ENCODE measurements at places on chromosomes 11 and 22.

- DNase-seq = no peak
Measured at GRCh38 chr11:16456366-16456765, 100.0 kb upstream of the SOX6 start.

DNA sequence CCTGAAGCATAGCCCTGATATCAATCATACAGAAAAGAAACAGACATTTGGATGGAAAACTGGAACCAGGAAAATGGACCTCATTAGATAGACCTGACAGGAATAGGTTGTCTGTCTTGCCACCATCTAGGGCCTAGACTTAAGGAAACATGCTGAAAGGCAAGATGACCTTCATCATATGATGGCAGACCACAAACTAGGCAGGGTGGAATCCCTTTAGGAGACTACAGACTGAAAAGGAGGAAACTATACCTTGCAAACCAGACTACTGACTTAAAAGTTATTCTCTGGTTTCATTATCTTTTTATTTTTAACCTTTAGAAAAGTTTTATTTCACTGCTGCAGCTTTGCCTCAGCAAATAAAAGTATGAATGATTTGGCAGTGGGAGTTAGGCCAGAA is 20.3 kb downstream of the SBF2 start:
- DNase-seq = no peak

- DNase-seq = no peak
Measured at GRCh38 chr22:24289114-24289513, 18.5 kb downstream of the SPECC1L start.

DNA sequence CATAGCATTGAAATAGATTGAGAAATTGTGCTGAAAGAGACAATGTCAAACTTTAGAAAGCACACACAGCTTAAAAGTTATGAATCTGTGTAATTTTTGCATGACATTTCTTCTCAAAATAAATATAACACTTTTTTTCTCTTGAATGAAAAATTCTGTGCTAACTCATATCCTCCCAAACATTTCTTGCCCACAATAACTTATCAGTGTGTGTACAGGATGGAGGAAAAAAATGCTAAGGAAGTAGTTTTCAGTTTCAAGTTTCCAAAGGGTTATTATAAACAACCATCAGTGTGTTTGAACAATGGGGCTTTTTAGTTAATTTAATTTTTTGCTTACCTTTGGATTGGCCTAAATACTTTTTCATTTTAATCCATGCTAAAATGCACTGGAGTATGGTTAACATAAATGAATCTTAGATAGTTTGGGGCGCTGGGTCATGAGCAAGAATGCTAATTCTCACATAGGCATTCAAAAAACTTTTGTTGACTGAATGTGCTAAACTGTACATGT is 82.9 kb upstream of the ARHGAP20 start:
- DNase-seq = no peak

DNA sequence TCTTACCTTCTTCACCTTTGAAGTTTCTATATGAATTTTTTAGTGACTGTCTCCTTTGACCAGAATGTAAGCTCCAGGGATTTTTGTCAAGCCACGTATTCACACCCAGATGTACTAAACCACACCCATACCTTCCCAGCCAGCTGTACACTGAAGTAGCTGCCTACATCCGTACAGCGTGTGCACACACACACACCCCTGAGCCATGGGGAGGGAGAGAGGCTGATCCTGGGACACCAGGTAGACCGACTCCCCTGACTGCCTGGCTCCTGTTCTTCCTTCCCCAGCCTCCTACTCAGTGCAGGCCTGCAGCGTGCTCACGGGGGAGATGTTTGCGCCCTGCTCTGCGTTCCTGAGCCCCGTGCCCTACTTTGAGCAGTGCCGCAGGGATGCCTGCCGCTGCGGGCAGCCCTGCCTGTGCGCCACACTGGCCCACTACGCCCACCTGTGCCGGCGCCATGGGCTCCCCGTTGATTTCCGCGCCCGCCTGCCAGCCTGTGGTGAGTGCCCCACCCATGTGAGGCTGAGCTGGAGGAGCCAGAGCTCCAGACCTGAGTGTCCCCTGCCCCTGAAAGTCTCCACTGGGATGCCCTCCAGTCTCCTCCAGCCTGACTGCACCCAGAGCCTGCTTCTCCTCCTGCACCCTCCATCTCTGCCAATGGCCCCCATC is 25.9 kb downstream of the OTOG start:
- DNase-seq = no peak

DNA sequence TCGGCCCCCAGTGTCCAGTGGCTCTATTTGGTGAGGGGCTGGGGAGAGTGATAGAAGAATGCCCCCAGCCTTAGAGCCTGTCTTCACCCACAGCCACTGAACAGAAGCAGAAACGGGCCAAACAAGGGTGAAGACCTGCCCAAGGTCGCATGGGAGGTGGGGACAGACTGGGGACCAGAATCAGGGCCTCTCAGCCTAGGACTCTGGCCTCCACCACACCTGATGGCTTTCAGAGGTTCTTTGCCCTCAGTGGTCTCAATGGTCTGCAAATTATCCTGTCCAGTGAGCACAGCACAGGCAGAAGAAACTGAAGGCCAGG is 4.5 kb upstream of the MYRF start:
- DNase-seq = no peak

DNA sequence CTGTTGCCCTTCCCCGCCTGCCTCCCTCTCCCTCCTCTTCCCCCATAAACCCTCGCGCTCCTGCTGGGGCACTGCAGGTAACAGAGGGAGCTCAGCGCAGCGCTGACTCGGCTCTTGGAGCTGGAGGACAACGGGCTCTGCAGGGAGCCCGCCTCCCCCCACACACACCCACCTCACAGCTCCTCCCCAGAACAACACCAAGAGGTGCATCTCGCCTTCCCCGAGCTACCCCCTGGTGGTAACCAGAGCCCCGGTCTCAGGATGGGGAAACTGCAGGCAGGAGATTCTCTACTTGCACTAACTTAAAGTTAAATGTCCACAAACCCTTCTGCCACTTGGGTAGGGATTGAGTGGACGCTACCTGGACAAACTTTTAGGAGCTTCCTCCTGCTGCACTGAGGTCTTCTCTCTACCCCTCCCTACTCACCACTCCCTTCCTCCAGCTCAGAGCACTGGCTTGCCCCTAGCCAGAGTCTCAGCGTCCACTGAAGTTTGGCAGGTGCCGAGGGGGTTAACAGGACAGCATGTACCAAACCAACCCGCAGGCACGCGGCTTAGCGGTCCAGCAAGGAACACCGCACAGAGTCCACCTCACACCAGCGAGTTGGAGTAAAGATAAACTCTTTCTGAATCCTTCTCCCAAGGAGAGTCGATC is 4.0 kb upstream of the SCN4B start:
- DNase-seq = peak; percentile 15

DNA sequence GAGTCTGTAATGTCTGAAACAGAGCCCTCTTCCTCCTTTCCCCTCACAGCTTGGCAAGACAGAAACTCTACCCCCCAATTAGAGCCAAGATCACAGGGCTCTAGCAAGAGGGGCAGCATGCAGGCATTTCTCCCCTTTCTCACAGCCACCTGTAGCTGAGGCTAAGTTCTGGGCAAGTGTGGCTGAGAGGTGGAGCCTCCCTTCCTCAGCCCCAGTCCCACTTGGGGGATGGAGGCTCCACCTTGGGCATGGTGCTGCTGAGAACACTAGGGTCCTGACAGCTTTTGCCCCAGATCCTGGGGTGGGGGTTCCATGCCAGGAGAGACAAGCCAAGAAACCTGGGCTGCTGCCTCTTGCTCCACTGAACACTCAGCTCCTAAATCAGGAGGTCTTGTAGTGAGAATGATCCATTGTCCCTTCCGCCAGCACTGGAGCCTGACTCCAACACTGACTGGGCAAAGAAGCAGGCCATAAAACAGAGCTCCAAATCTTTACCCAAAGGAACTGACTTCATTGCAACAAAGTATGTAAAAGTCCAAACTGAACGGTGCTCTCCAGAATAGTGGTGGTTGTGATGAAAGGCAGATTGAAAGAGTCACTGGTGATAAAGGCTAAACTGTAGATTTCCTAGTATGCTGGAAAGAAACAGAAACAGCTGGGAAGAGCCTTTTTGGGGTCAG is 25.6 kb downstream of the NARS2 start:
- no peak for DNase-seq

- no peak for DNase-seq
Measured at GRCh38 chr22:38724926-38725571, 19.3 kb downstream of the GTPBP1 start.

DNA sequence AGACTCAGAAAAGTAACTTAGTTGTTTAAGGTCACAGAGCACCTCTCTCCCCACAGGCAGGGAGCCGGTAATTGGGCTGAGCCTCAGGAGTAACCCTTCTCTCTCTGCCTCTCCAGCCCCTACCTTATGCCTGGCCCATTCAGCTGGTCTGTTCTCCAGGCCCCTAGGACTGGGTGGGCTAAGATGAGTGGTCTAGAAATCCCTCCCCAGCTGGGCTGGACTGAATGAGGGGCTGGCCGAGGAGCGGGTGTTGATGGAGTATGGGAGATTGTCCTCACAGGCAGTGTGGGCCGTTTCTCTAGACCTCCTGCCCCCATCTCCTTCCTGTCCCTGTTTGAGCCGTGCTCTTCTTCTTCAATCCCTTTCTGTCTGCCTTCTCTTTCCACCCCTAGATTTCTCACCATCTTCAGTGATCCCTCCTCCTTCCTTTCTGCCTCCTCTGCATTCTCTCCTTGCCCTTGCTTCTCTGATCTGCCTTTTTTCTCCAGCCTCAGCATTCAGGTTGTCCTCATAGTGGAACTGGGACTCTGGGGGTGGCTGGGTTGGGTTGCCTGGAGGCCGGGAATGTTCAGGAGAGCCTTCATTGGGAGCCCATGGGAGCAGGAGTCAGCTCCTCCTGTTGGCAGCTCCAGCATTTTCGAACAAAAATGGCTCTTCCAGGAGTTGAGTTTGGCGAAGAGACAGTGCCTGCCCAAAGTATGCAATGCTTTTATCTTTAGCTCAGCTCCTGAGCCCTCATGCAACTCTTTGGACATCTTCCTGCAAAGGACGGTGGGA is 7.6 kb downstream of the ST3GAL4 start:
- no peak for DNase-seq

DNA sequence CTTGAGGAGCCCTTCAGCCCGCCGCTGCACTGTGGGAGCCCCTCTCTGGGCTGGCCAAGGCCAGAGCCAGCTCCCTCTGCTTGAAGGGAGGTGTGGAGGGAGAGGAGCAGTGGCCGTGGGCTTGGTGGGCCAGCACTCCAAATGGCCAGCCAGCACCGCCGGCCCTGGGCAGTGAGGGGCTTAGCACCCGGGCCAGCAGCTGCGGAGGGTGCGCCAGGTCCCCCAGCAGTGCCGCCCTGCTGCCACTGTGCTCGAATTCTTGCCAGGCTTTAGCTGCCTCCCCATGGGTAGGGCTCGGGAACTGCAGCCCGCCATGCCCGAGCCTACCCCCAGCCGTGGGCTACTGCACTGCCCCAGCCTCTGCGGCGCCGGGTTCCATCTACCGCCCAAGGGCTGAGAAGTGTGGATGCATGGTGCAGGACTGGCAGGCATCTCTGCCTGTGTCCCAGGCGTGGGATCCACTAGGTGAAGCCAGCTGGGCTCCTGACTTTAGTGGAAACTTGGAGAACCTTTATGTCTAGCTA is 82.7 kb downstream of the KCNA4 start:
- no peak for DNase-seq

Data from activated T-cell treated with anti-CD3 and anti-CD28 coated beads for 48 hours (primary cell).